ENCODE measurements at places on chromosomes 5 and 9.

GRCh38 chr9:17750269-17750668 is 171.4 kb downstream of the SH3GL2 start:
- DNase-seq = no peak

DNA sequence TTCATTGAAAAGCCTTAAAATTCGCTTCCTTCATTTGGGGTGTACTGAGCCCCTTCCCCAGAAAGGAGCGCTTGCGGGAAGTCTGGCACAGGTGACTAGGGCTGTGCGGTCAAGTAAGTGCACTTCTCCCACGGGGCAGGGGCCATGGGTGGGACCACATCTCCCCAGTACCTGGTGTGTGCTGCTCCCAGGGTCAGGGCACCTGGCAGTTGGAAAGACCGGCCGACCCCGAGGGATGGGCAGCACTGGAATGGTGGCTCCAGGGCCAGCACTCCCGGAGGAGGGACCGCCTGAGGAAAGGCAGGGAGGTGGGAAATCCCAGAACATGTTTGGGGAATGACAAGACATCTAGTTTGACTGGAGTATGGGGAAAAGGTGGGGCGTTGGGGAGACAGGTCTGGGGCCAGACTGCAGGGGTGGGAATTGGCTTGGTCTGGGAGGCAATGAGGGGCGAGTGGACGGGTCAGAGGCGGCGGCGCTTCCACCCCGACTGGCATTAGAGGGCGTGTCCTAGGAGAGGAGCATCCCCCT is 727 bp upstream of the GLIPR2 start:
- DNase-seq = no peak

GRCh38 chr5:59792983-59793585 is 100.4 kb downstream of the PDE4D start:
- no peak for DNase-seq

DNA sequence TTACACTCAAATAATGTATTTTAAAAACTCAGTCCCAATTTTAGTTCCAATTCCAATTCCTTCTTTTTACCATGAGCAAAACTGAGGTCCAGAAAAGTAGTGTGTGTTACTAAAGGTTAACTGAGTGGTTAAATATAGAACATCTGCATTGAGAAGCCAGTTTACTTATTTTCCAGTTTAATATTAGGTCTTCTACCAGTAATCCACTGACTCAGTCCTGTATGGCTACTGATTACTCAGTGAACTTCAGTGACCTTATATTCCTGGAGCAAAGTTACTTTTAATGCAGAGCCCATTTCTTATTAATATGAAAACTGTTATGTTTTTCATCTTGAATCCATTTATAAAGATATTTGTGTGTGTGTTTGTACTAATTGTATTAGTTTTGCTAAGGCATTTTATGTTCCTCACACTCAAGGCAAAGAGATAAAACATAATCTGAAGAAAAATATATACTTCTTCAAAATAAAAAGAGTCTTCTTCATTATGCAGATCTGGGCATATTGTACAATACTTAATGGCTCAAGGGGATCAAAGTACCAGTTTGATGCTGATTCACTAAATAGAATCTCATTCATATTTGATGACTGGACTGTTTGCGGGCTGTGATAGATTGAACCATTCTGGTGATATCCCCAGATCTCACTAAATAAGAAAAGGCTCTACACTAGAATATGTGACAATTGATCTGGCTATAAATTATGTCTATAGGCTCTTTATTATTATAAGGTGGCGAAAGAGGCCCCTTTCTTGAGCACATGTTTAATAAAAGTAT is 60.8 kb downstream of the DMXL1 start:
- no peak for DNase-seq

DNA sequence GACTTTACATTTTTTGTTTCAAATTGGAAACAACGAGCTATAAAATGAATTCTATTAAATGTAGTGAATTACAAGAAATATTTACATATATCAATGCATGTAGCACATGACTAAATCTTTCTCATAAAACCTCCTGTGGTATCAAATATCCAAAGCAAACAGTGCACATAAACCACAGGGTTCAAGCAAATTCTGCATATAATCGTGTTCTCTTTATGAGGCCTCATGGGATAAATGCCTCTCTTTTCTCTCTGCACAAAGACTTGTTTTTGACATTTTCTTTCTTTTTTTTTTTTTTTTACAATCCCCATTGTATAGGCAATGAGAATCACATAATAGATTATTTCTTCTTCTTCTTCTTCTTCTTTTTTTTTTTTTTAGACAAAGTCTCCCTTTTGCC is 1117.2 kb upstream of the DMAC1 start:
- DNase-seq = no peak

DNA sequence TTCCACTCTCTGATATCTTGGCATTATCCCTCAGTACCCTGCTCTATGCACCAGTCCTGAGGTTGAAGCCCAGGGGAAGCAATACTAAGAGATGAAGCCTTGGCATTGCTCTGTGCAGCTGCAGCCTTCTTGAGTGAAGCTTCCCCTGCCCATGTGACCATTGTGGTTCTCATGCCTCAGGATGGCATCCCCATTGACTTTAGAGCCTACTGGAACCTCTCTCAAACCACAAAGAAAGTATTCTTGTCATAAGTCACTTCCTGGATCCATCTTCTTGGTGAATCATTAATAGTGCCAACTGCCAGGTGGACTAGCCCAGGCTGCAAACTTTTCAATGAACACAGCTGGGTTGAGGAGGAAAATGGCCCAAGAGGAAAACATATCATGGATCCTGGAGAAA is 283.9 kb upstream of the RFX3 start:
- DNase-seq = no peak

GRCh38 chr5:150700246-150700593 is 642 bp downstream of the RBM22 start:
- no peak for DNase-seq

GRCh38 chr9:6827439-6828145 is 69.8 kb downstream of the KDM4C start:
- DNase-seq = peak; percentile 37

GRCh38 chr9:77975806-77976205 is 55.8 kb downstream of the GNAQ start:
- no peak for DNase-seq

DNA sequence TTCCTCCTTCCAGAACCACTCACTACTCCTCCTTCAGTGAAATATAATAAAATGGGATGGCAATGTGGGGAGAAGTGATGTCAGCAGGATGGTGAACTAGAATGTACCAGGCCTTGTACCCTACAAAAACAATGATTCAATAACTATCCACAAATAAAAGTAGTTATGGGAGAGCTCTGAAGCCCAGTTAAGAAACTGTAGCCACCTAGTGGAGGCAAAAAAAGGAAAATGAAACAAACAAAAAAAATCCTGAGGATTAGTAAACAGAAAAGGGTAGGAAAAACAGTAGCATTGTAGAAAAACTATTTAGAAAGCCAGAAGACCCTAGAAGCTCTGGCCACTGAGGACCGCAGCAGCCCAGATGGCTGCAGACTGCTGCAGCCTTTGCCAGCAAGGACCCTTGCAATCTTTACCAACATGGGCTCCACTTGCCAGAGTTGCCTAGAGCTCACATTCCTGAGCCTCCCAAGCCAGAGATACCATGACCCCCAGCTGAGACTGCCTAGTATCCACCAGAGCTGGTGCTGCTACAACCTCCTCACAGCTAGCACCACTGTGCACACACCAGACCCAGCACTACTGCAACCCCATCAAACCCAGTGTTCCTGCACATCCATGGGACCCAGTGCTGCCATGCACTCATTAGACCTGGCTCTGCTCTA is 259.7 kb upstream of the MSX2 start:
- no peak for DNase-seq

Data from activated CD4-positive, alpha-beta T cell treated with anti-CD3 and anti-CD28 coated beads, Interleukin-2, amount 50 U/mL, for 48 hours (primary cell).